ENCODE measurements at places on chromosomes 5 and 9.

- DNase-seq, result no peak
Measured at GRCh38 chr5:59786334-59786805, 107.2 kb downstream of the PDE4D start.

DNA sequence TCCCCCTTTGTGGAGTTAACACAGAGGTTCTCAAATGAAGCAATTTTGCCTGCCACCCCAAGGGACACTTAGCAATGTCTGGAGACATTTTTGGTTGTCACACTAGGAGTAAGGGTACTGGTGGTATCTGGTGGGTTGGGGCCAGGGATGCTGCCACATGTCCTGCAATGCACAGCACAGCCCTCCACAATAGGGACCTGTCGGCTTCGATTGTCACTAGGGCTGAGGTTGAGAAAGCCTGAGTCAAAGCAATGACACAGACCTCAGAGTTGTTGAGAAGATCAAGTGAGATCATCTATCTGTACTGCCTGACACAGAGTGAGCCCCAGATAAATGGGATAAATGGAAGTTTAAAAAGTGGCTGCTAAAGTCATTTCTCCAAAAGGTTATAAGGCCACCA is 249.2 kb upstream of the KLF4 start:
- no peak for DNase-seq

- no peak for DNase-seq
Measured at GRCh38 chr5:168076561-168076991, 214.9 kb upstream of the WWC1 start.

GRCh38 chr9:134993996-134994720 is 76.4 kb upstream of the FCN1 start:
- no peak for DNase-seq

GRCh38 chr5:40360685-40361084 is 319.0 kb upstream of the PTGER4 start:
- no peak for DNase-seq

DNA sequence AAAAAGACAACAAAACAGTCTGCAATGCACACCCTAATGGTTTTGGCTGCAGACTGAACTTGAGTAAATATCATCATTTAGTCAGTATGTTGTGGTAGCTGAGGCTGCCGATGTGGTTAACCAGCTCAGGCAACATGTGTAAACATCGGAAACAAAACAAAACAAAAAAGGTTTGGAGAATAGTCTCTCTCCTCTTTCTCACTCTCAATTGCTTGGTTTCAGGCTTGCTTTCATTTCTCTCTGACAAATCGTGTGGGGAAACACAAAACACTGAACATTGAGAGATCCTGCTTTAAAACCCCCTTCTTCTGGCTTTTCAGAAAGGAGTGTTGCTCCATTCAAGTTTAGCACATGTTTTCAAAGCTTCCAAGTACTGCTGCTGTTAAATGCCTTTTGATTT is 453.3 kb downstream of the BNC2 start:
- DNase-seq, result peak; percentile 27
